ENCODE measurements at places on chromosomes 3 and 15.

DNA sequence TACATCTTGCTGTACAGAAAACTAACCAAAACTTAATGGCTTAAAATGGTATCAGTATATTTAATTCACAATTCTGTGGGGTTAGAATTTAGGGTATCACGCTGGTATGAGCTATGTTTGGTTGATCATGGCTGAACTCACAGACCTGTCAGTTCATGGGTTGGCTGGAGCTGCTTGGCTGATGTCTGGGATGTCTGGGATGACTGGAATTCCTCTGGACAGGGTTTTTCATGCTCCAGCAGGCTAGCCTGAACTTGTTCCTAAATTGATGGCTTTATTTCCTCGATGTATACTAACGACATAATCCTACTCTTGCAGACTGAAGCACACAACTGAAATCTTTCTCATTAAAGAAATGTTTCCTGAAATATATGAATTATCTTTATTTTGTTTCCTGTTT lies 338.9 kb upstream of the GBE1 start:
- DNase-seq: no peak

GRCh38 chr3:135807879-135808278 lies 157.6 kb upstream of the PPP2R3A start:
- DNase-seq: no peak

DNA sequence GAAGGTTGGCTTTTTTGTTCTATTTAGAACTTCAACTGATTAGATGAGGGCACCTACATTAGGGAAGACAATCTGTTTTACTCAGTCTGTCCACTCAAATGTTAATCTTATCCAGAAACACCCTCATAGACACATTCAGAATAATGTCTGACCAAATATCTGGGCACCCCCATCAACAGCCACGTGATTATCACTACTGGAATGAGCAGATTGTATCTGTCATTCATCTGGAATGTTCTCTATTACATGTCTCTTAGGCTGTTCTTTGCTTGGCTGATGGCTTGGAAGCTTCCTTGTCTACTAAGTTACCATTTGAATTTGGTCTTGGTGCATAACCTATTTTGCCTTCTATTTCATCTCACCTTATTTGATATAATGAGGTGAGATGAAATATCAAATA lies 15.7 kb upstream of the LRRC58 start:
- DNase-seq: no peak

- no peak for DNase-seq
These were observed 107.1 kb upstream of the PTX3 start for GRCh38 chr3:157329551-157329950.

GRCh38 chr3:39783680-39784079 lies 25.7 kb upstream of the MYRIP start:
- DNase-seq: no peak

- DNase-seq: no peak
These were observed 60.9 kb upstream of the ATP11B start for GRCh38 chr3:182732232-182733015.

Data from stimulated activated CD4-positive, alpha-beta T cell treated with anti-CD3 and anti-CD28 coated beads, TNF-alpha, amount 100 ng/mL, for 24 hours (primary cell).